ENCODE measurements at places on chromosomes 4 and X.

DNA sequence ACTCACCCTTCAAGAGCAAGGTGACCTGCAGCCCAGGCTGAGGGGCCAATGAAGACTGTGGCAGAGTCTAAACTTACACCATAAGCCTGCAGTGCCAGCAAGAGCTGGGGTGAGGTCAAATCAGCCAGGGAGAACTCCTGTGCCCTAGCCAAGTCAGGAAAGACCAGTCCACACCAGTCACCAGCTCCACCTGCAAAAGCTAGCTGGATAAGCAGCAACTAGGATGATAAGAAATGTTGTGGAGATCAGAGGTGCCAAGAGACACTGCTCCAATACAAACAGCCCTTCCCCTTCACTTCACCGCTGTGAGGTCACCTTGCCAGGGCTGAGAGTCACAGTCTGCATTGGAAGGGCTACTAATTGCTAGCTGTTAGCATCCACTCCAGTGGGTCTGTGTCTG, 31.3 kb downstream of the NIPAL1 start:
- no peak for DNase-seq

DNA sequence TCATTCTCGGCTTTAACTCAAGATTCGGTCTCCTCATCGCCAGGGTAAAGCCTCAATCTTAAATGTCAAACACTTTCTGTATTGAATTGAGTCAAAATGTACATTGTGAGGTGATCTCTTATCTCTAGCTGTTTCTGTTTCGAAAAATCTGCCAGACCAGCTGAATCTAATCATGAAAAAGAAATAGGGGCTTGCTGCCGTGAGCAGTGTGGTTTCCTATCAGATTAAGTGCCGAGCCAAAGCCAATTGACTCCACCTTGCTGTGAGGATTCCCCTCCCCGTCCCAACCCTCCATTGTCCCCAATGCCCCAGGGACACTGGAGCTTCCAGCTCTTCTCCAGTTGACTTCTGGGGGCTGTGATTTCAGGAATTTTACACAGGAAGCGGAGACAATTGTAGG, 12.5 kb upstream of the CRLF2 start:
- no peak for DNase-seq

DNA sequence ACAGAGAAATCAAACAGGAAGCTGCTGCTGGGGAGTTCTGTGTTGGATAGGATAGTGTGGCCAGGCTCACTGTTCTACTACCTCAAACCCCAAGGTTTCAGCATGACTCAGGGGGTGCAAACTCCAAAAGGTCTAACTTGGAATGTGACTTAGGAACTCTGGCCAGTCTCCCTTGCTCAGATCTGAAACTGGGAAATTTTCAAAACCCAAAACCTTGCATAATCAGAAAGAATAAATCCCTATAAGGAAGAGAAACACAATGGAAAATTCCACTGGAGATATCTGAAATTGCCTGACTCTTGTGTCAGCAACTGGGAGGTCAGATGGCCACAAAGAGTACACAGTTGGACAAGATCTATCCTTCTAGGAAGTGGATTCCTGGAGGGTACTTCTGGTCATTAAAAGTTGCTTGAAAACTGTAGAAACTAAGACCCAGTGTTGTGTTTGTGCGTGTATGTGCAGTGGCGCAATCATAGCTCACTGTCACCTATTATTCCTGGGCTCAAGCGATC, 58.0 kb downstream of the PPEF2 start:
- no peak for DNase-seq

DNA sequence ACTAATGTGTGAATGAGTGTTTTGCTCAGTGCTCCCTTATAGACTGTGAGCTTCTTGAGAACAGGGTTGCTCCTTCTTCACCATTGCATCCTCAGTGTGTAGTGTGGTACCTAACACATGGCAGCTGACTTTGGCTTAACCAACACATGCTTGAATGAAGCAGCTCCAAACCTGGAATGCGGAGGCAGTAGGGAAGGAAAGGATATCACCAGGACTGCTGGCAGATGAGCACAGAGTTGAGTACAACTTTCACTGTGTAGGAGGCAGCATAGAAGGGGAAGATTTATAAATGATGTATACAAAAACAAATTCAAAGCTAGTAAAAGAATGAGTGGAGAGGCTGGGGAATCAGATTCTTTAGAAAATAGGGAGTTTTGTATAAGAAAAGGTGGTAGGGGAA, 174.3 kb downstream of the SLIT2 start:
- DNase-seq: no peak

DNA sequence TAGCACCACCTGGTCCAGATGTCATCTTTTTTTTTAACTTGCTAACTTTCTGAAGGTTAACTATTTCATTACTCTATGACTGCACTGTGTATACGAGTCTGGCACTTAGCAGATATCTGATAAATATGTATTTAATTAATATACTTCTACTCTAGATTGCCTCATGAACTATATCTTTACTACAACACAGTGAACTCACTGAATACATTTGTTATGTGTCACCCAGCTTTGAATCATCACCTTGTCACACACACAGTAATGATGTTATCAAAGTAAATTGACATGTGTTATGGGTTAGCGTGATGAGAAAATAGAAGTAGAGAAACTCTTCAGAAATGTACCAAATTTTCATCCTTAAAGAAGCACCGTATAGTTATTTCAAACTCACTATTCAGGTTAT, 419.3 kb upstream of the ADGRL3 start:
- DNase-seq: no peak
